ENCODE measurements at places on chromosomes 1 and 21.

DNA sequence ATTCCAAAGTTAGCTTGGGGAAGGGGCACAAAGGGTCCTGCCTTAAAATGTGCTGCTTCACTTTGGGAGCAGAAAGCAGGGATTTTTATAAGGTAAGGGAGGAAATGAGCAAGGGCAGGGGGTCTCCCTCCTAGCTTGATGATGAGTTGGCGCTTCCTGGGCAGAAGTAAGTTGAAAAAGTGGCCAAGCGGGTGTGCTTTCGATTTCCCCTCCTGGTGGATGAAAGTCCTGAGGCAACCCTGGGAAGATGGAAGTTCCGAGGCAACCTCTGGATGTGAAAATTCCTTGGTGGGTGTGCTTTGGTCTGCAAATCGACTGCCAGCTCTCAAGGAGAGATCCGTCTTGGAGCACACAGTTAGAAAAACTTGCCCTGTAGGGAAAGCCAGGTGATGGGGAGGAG, 41.7 kb upstream of the CD2 start:
- no peak for DNase-seq

DNA sequence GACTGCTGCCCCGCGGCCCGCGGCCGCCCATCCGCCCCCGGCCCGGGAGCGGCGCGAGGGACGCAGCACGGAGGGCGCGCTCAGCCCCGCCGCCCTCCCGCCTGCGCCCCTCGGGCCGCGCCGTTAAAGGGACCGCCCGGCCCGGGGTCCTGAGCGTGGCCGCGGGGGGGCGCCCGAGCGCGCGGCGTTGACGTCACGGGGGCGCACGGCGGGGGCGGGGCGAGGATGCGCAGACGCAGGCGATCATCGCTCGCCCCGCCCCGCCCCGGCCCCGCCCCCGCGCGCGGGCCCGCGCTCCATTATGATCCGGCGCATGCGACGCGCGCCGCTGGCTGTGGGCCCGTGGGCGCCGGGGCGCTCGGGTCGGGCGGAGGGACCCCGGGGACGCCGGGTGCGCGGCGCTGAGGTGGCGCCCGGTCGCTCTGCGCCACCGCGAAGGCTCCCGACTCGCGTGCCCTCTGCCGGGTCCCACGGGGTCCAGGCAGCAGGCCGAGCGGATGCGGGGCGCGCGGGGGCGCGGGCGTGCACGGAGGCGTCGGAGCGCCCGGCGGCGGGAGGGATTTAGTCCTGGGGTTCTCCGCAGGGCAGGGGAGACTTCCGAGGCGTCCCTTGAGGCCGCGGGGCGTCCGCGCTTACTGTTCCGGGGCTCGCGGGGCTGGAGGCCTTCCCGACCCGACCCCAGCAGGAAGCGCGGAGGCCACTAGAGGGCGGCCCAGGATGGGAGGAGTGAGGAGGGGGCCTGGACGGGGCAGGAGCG, at the start of gene DVL1:
Gene DVL1, minus strand, starts transcription at position 163 of the 757 bp plus-strand sequence. CDS start 353 bp downstream, outside the sequence.
- DNase-seq: peak; percentile 82

- no peak for DNase-seq
Observed at GRCh38 chr1:76587212-76587611, 280.1 kb upstream of the ST6GALNAC5 start.

- no peak for DNase-seq
Observed at GRCh38 chr1:204295671-204296070, 64.1 kb downstream of the PLEKHA6 start.

DNA sequence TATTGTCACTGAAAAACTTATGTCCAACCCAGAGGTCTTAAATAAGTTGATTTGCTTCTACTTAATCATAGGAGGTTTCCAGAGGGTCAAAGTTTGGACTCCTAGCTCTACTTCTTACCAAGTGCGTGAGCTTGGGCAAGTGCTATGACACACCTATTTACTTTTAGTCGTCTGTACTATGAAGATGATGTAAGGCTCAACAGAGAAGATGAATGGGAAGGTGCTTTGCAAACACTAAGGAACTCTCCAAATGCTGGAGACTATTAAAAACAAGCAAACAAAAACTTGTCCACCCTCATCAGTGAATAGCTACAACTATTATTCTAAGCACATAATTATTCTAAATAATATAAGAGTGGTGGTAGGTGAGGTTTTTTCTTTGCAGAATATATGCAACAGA, 232.3 kb upstream of the USP24 start:
- no peak for DNase-seq

DNA sequence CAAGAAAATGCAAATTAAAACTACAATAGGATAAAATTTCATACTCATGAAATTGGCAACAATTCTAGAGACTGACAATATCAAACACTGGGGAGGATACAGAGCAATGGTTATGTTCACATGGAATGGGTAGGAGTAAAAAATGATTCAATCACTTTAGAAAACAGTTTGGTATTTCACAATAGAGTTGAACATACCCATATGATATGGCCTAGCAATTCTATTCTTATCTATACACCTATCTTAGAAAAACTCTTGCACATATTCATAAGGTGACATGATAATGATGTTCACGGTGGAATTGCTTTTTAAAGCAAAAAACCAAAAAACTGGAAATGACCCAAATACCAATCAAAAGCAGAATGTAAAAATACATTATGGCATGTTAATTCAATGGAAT, 28.7 kb downstream of the PHC2 start:
- no peak for DNase-seq
